Stimulated activated CD4-positive, alpha-beta T cell treated with anti-CD3 and anti-CD28 coated beads, Interleukin-12 subunit alpha, Interleukin-12 subunit beta, amount 100 ng/mL, for 48 hours (primary cell): ENCODE measurements at places on chromosomes 1 and 21.

DNA sequence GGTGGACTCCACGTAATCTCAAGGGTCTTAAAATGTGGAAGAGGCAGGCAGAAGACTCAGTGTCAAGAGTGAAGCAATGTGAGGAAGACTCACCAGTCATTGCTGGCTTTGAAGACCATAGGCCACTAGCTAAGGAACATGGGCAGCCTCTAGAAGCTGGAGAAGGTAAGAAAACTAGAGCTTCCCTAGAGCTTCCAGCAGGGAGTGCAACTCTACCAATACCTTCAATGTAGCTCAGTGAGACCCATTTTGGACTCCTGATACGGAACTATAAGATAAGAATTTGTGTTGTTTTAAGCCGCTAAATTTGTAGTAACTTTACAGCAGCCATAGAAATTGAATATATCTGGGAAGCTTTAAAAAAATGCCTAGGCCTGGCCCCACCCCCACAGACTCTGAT lies 18.9 kb downstream of the METTL13 start:
- no peak for DNase-seq

DNA sequence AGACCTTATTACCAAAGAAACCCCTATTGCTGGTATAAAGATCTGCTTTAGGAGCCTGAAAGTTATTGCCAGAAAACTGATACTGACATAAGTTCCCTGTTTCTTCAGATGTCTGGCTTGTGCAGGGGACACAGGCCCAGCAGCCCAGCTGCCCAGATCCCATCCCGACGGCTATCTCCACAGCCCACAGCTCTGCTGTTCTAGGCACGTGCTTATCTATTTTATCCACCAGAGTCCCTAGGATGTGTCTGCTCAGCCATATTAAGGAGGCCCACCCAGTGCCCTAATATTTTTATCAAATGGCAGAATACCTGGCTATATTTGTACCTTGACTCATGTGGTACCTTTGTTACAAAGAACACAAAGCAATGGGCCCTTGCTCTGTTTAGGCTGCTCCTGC lies 58.9 kb downstream of the DDX20 start:
- DNase-seq, result no peak

DNA sequence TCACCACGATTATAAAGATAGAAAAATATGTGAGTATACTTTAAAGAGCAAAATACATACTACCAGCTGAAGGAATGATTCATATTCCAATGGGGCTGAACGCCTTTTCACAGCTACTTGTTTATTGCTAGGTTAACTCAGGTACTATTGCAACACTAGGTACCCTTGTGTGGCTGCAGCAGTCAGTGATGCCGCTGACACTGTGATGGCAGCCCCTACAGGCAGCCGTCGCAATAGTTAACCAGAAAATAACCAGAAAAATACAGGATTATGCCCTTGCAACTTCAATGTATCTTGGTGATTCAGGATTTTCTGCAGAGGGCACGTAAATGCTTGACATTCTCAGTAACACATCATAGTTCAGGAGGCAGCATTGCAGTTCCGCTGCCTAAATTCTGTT lies 1.6 kb upstream of the MARK1 start:
- no peak for DNase-seq

- no peak for DNase-seq
These were observed 35.8 kb downstream of the OLFML3 start for GRCh38 chr1:114015075-114015474.

GRCh38 chr1:107496002-107496401 lies 355.2 kb downstream of the NTNG1 start:
- DNase-seq, result no peak

- DNase-seq, result no peak
These were observed 73.5 kb upstream of the PDC start for GRCh38 chr1:186534401-186534800.

DNA sequence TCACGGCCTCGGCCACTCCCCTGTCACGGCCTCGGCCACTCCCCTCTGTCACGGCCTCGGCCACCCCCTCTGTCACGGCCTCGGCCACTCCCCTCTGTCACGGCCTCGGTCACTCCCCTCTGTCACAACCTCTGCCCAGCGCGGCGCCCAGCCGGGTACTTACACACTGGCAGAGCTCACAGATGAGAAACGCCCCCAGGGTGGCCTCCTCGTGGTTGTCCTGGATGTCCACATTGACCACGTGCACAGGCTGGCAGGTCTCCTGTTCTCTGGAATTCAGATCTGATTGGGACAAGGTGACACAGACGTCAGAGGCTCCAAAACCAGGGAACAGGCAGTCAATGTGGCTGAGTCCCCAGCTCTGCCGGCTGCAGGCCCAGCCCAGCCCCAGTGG lies 3.3 kb upstream of the TMEM240 start:
- no peak for DNase-seq

- no peak for DNase-seq
These were observed 118.8 kb downstream of the RNF220 start for GRCh38 chr1:44523593-44524591.

GRCh38 chr21:26826801-26827200 lies 18.4 kb downstream of the ADAMTS1 start:
- no peak for DNase-seq

- no peak for DNase-seq
These were observed 872 bp upstream of the PPP2R5A start for GRCh38 chr1:212284332-212284743.

DNA sequence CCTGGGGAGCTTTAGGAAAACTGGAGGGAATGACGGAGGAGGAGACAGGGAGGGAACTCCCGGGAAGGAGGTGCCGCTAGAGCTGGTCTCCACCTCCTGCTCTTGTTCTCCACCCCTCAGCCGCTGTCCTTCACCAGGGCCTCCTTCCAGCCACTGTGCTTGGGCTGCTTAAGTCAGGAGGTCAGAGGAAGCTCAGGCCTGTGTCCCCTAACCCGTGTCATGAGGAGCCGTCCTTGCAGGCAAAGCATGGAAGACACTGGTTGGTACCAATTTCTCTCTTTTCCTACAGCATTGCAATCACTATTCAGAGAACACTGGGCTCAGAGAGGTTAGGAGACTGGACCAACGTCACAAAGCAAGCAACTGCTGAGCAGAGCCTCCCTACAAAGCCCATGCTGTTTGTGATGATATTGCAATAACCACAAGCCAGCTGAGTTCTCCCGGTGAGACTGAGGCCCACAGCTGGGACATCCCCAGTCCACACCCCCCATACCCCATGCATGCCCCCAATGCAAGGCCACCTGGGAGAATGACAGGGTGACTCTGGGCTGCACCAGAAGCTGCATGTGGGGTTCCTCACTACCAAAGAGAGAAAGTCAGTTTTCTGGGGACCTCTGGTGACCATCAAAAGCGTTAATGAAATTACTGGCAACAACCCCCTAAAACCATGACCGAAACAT lies 427.5 kb downstream of the NPHP4 start:
- DNase-seq, result no peak

DNA sequence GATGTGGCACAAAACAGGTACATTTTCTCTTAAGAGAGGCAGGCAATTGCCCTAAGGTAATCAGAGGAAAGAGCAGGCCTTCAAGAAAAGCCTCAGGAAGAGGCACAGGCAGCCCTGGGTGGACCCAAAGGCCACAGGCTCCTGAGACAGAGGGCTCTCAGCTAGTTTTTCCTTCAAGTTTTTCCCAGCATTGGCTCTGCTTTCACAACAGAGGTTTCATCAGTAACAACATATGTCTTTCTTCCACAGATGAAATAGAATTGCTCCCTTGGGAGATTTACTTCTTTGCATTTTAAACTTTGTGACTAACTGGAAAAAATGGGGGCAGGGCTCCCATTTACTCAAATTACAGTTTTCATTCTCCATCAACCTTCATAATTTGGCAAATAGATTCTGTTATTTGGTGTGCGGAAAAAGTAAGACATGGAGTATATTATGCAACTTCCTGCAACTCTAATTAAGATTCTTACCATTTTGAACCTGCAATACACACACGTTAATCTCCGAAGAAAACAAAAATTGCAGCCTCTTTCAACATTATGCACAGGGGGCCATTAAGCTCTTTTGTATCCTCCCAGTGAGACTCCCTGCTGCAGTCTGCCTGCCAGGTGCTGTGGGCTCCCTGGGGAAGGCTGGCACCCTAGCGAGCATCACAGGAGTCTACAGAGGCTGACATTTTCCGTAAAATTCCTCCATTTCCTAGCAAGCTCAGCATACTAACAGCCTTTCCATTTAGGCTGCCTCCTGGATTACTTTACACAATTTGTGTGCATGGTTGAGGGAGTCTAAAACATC lies 282.3 kb downstream of the USH2A start:
- no peak for DNase-seq

DNA sequence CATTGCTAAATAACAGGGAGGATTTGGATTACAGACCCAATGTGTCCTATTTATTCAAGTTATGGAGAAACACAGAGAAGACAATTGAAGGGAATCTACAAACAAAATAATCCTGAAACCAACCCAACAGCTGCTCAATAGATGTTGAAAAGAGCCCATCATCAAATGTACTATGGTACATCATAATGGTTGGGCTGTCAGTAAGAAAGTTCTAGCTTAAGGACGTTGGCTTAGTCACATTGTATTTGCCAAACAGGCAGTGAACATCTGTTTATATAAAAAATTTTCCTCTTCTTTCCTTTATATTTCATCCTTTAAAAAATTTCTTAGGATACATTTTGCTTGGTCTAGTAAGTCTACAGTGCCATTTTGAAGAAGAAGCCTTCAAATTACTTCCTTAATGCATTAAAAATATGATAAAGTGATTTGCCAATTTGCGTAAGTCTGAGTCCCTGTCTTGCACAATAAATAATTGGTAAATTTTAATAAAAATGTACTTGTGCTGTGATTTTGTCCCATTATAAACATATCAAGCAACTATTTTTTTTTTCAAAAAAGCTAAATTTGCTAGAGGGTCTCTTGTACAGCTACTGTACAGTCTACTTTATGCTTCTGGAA lies 14.4 kb downstream of the MAP3K7CL start:
- DNase-seq, result no peak

GRCh38 chr1:22280526-22280925 lies 137.6 kb upstream of the WNT4 start:
- no peak for DNase-seq

DNA sequence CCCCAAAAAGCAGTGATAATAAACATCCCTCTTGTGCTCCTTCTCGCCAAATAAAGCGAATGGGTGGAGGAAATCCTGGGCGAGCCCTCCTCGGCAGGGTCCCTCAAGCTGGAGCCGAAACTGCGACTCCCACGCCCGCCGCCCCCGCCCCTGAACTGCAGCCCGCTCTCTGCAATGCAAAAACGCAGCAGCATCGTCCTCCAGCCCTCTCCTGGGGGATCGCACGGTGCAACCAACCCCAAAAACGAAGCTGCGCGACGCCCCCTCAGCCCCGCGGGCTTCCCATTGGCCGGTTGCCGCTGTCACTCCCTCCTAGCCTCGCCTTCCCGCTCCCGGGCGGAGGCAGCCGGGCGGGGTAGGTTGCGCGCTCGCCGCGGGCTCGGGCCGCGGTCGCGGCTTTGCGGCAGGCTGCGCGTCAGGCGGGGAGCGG lies at the start of gene TMCC2:
Gene TMCC2, plus strand, starts transcription at position 363 of the 430 bp plus-strand sequence. CDS start 619 bp downstream, outside the sequence.
- peak; percentile 81 for DNase-seq

- no peak for DNase-seq
These were observed 31.7 kb downstream of the TRIM11 start for GRCh38 chr1:228374711-228375577.

- no peak for DNase-seq
These were observed 16.6 kb downstream of the PSEN2 start for GRCh38 chr1:226887006-226887405.

DNA sequence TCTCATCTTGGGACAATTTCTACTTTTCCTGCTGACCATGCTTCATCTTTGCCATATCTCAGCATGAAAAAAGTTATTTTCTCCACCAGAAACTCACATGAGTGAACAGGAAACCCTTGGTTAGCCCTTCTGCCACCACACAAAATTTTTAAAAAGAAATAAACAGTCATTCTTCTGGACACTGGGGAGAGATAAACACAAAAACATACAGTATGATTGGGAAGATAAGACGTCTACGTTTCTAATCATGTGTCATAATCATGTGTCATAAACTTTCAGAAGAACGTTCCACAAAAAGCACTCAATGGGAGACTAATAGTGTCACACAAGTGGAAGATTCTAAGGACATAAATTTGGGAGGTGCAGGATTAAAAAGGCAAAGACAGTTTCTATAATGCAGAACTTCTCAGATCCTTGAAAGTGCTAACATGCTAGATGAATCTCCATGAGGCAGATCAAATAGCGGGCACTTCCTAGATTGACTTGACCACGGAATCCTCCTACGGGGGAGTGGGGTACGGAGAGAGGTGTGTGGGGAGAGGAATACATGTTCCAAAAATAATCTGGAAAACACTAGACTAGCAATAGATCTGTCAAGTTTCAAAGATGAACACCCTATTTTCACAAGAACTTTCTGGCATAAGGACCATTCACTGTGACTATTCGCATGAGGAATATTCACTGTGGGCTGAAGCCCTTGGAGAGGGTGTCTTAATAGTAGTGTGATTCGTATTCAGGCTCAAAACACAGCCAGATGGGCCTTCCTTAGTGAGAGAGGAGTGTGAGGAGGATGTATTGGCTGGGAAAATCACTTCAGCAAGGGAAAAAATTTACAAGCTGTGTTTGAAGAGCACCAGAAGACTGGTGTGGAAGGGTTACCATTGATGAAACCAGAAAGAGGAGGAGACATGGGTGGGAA lies 206.7 kb downstream of the SETD4 start:
- DNase-seq, result no peak

DNA sequence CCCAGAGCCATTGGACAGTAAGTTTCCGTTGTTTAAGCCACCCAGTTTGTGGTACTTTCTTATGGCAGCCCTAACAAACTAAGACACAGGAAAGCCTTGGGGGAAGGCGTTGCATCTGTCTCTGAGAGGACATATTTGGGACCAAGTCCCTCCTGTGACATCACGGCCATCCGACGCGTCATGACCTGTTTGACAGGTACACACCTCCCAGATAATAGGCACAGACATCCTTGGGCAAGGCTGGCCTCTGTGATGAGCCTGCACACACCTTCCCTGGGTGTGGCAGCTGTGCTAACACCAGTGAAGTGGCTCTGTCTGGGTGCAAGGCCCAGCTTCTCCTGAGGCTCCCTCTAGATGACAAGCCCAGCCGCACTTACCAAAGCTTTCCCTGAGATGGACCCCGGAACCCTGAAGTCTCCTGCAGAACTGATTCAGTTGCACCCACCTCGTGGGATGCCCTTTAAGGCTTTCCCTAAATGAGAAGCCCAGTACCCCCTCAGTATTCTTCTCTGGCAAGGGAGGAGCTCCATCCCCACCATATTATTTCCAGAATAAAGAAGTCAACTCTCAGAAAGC lies 136.5 kb downstream of the ZSCAN20 start:
- DNase-seq, result no peak

GRCh38 chr1:3222042-3222692 lies 153.2 kb downstream of the PRDM16 start:
- no peak for DNase-seq

GRCh38 chr1:213186168-213186567 lies 135.1 kb downstream of the RPS6KC1 start:
- DNase-seq, result no peak

- DNase-seq, result no peak
These were observed 33.1 kb upstream of the SELENON start for GRCh38 chr1:25766721-25767436.

DNA sequence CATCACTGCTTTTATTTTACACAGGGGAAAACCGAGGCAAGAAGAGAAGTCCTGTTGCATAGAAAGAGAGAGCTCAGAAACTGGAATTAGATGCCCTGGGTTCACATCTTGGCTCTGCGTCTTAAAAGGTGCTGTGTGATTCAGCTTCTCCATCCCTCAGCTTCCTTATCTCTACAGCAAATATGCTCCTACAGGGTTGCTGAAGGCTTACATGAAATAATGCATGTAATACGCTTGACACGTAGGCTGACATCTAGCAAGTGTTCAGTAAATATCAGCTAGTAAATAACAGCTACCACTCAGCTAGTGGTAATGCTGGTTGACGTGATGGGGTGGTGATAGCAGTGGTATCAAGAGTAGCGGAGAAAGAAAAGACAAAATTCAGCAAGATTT lies 77.1 kb upstream of the CD55 start:
- no peak for DNase-seq

GRCh38 chr1:17925290-17926237 lies 170.4 kb downstream of the ACTL8 start:
- no peak for DNase-seq
